GF-D8 (cell line): ENCODE measurements at places on chromosomes 5 and 9.

DNA sequence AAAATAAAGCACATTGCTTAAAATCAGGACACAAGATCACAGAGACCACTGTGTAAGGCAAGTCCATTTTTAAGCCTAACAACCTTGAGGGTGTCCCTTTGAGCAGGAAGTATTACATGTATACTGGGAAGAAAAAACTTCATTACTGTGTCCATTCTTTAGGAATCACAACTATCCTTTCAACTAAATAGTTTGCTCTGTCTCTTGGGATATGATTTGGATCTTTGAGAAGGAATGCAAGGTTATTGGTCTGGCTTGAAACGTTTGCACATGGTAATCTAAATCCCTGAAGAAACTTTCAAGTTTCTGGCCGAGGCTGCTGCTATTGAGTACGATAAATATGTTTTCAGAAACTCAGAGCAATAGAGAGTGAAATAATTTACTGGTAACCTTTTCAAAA lies 923.0 kb upstream of the SEMA6A start:
- DNase-seq = no peak

- peak; percentile 97 for DNase-seq
These were observed 3.6 kb downstream of the ERGIC1 start for GRCh38 chr5:172837640-172838039.

GRCh38 chr5:88248743-88249540 lies 19.7 kb downstream of the TMEM161B start:
- DNase-seq = no peak

- DNase-seq = no peak
These were observed 799.1 kb downstream of the TAF11L14 start for GRCh38 chr5:18433336-18433735.

GRCh38 chr5:57608542-57608941 lies 125.9 kb upstream of the ACTBL2 start:
- DNase-seq = no peak
